Stimulated activated CD4-positive, alpha-beta T cell treated with anti-CD3 and anti-CD28 coated beads, Interleukin-1b, Interleukin-23, amount 100 ng/mL, for 1 hour (primary cell): ENCODE measurements at places on chromosomes 6 and 20.

- DNase-seq = no peak
Measured at GRCh38 chr6:161365633-161366032, 91.8 kb upstream of the AGPAT4 start.

GRCh38 chr6:137704802-137705159, 162.3 kb upstream of the TNFAIP3 start:
- no peak for DNase-seq

GRCh38 chr20:5877128-5877527, 73.2 kb downstream of the TRMT6 start:
- DNase-seq = no peak

GRCh38 chr6:81623106-81623759, 129.2 kb downstream of the TENT5A start:
- DNase-seq = no peak

- DNase-seq = no peak
Measured at GRCh38 chr6:123533862-123534648, 102.7 kb downstream of the TRDN start.

DNA sequence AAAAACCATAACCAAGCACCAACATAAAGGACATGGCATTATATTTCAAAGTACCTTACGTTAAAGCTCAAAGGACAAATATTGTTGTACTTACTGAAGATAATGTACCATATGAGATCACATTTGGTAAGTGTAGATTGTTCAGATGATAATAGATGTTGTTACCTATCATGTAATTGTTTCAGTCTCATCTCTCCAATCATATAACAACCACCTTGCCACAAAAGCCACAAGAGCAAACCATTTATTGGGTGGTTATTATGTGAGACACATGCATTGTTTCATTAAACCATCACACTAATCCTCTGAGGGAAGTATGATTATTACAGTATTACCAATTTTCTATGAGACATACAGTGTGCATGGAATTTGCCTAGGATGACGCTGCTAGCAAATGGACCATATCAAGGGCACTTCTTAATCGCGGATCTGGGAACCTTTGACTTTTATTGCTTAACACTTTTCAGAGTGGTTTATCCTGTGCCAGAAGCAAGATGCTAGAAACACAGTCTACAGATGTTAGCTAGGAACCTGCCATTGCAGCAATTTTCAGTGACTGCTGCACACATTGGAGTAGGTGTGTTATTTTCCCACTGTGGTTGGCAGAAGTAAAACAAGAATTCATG, 149.8 kb upstream of the AKIRIN2 start:
- DNase-seq = no peak

DNA sequence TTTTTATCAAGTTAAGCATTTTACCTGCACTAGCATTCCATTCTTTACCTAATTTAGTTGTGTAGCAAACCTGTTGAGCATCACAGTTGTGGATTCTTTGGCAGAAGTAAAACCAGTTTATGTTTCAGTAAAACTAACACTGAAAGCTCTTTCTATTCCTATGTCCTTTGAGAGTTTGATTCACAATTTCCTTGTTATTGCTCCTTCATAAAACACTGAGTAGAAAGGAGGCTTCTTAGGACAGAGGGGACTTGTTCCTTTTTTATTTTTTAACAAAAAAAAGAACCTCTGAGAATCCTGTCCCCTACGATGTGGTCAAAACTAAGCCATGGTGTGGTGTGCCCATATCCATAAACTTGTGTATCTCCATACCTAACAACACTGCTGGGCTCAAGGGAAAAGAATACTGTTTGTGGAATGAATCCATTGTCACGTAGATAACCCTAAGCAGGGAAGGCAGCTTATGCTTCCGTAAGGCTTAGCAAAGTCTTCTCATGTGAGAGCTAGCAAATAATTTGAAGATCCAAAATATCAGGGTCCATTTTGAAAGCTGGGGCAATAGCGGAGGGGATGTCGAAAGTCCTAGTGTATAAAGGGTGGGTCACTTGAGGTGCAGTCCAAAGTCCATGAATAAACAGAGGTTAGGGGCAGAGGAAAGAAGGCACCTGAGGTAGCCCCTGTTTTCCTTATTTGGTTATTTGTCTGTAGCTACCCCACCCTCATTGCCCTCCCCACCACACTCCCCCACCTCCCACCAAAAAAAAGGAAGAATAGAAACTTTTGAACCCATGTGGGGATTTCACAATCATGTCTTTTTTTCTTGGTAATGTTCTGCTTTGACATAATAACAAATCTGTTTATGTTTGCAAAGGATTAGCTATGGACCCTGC, 71.0 kb downstream of the PLAGL1 start:
- no peak for DNase-seq

DNA sequence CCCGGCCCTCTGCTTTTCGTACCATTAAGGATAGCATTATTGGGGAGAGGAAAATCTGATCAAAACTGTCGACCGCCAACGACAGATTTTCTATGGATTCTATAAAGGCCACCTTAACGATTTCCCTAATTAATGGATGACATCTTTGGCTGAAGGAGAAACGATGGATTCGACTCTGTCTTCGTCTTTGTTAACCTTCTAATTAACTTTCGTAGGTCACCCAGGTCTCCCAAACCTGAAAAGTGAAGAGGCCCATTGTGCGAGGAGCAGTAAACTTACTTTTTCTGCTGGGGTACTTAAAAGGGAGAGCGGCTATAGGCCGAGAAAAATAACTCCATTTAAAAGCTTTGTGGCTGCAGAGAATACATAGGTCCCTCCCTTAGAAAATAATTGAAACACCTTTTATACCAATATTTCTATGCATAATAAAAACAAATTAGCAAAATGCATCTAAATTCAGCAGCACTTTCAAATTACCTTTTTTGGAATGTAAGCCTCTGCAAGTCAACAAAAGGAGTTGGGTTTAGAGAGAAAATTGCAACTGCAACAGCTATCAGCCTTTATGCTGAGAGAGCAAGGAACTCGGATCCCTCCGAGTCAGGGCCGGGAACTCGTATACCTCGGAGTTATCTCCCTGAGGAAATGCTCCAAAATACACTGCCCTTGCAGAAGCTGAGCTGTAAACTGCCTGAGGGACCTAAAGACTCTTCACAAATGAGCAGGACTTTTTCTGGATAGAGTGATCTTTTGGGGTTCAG, 31.4 kb upstream of the NR2E1 start:
- DNase-seq = no peak

DNA sequence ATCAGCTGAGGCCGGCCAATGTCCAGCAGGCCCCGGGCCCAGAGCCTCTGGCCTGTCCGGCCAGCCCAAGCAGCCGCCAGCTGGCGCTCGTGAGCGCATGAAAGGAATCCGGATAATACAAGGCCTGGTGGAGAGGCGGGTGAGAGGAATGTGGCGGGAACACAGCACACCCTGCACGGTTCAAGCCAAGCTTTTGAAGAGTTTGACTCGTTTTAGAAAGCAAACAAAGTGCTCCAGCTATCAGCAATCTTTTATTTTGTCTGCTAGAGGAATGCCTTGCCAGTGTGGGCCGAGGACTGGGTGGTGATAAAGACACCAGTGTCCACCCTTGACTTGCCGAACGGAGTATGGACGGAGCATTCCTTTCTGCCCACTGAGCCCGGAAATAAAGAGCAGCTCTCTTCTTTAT, 9.3 kb upstream of the NEDD9 start:
- no peak for DNase-seq

GRCh38 chr6:100719883-100720682, 161.0 kb downstream of the ASCC3 start:
- DNase-seq = no peak

DNA sequence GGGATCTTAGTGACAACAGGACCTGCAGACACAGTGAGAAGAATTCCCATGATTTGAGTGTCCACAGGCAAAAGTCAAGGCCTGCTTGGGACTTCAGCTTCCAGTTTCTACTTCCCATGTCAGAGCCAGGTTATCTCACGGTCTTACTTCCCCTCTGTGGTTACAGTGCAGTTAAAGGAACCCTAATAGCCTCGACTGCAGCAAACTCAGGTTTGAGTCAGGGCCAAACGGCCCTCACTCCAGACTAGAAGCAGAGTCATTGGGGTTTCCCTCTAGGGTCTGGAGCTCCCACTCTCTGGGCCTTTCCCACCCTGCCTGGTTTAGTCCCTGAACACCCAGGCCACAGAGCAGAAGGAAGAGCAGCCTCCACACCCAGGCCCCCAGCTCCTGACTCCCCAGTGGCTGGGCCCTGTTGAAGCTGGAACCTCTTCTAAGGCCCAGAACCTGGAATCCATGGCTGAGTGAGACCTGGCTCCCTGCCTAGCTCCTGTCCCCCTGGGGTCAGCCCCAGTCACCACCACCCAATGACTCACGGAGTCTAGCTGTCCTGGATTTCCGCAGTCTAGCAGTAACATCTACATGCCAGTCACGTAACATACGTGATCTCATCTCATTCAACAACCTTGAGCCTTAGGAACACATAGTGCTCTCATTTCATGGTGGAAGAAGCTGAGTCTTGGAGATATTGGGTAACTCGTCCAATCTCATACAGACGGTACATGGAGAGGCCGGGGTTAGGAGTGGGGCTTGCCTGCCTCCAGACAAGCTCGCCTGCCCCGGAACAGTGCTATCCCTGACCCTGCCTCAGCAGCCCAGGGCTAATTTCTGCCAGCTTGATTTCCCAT, 9.2 kb upstream of the GHRH start:
- no peak for DNase-seq

- DNase-seq = no peak
Measured at GRCh38 chr6:85641522-85641896, 1.2 kb downstream of the SYNCRIP start.

GRCh38 chr6:97040355-97040860, 115.9 kb downstream of the KLHL32 start:
- DNase-seq = no peak

DNA sequence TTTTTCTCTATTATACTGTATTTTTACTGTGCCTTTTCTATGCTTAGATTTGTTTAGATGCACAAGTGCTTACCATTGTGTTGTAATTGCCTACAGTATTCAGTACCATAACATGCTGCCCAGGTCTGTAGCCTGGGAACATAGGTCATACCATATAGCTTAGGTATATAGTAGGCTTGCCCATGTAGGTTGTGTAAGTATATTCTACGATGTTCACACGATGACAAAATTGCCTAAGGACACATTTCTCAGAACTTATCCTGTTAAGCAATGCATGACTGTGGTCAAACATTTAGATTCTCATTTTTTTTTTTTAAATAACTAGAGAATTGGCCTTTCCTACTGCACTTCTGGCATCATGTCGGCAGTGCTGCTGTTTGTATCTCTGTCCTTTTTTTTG, 253.7 kb upstream of the SUPT3H start:
- no peak for DNase-seq

DNA sequence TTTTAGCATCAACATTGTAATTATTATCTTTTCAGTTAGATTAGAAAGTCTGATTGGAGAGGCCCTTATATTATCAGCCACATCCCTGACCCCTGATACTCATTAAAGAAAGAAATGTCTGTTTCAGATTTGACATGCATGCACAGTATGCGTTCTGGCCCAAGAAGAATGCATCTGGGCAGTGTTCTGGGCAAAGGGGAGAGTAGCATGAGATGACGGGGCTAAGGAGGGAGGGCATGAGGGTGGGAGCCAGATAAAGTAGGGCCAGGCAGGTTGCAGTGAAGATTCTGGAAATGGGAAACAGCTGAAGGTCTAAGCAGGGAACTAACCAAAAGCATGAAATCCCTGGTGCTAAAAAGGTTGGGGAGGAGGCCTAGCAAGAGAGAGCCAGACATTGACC, 7.3 kb downstream of the SAYSD1 start:
- no peak for DNase-seq

DNA sequence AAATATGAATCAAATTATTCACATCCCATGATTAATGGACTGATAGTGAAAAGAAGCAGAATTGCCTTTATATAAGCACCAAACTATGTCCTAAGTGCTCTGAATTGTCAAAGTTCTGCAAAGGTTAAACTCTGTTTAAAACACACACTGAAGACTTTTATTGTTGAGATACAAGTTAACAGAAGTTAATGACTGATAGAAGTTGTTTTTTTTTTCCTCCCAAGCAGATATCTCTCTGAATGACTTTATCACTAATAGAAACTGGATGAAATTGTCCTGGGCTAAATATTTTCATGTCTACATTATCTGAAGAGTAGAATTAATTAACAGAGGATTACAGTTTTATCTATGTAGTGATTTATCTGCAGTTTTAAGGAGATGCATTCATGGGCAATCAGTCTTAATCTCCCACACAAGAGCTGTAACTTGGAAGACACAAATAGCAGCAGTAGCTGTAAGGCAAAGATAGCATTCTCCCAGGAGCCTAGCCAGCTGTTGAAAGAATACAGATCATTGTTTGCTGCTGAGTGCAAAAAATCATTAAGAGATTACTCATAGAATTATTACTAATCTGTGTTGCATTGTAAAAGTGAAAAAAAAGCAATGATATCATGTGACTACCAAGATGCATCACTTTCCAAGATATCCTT, 49.9 kb downstream of the BMP5 start:
- no peak for DNase-seq

DNA sequence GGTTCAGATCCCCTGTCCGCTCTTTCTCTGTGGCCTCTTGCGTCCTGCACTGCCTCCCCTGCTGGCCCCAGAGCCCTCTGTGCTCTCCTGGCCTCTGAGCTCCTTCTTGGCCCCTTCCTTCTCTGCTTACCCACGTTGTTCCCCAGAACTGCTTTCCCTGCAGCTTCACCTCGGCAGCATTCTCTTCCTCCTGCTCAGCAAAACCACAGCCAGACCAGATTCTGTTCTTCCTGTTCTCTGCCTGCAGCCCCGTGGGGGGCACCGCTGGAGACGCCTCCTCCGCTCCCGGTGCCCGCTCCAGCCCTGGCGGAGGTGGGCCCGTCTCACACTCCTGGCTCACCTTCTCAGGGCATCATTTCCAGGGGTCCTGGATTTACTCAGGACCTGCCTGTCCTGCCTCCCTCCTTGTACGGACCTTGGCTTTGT, 59.7 kb downstream of the TCP11 start:
- DNase-seq = no peak

- DNase-seq = no peak
Measured at GRCh38 chr20:60990643-60991042, 261.4 kb upstream of the CDH4 start.

GRCh38 chr6:44969446-44970185, 358.5 kb upstream of the RUNX2 start:
- no peak for DNase-seq

GRCh38 chr6:92688342-92688741, 731.0 kb downstream of the EPHA7 start:
- no peak for DNase-seq

DNA sequence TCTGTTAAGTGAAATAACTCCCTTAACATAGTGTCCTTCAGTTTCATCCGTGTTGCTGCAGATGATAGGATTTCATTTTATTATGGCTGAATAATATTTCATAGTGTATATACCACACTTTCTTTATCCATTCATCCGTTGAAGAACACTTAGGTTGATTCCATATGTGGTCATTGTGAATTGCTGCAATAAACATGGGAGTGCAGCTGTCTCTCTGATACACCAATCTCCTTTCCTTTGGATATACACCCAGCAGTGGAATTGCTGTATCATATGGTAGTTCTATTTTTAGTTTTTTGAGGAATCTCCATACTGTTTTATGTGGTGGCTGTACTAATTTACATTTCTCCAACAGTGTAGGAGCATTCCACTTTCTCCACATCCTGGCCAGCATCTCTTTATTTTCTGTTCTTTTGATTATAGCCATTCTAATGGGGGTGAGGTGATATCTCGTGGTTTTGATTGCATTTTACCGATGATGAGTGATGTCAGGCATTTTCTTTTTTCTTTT, 193.2 kb downstream of the SLC16A10 start:
- DNase-seq = no peak

- no peak for DNase-seq
Measured at GRCh38 chr20:16007962-16008361, 565.3 kb downstream of the KIF16B start.

GRCh38 chr6:56803594-56803993, 151.3 kb upstream of the BEND6 start:
- no peak for DNase-seq
